ENCODE measurements at places on chromosomes 12 and 14.

DNA sequence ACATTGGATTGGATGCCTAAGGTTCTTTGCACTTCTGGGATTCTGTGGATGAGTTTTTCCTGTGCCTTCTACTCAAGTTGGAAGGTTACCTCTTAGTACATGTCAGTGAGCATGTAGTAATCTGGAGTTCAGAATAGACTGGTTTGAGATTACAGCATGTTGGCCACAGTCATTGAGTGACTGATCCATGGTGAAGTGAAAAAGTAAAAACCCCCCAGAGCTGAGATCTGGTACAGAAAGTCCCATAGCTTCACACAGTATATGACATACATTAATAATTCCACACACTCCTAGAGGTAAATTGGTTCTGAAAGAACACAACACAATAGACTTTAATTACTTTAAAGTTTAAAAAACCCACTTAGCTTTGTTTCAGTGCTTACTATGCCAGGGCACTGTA lies 11.9 kb upstream of the CCND2 start:
- no peak for DNase-seq

- peak; percentile 12 for DNase-seq
Observed at GRCh38 chr14:29652571-29652970, 275.1 kb downstream of the PRKD1 start.

GRCh38 chr12:26101763-26102162 lies 23.1 kb downstream of the BHLHE41 start:
- no peak for DNase-seq

DNA sequence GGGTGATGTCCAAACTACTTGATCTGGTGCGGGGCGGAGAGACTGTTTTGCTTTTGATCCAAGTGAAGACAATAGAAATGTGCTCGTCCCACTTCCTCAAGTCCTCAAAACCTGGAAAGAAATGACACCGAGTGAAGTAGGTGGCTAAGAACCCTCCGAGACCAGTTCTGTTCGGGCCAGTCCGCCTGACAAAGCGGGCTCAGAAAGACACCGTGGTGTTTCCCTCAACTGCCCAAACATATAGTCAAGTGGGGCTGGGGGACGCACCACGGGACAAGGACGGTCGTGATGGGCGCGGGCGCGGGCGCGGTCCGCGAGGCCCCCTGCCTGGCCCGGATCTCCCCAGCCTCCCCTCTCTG lies 1.6 kb downstream of the PHLDA1 start:
- no peak for DNase-seq

- no peak for DNase-seq
Observed at GRCh38 chr12:81962126-81962856, 203.1 kb upstream of the PPFIA2 start.

- no peak for DNase-seq
Observed at GRCh38 chr14:100813291-100813690, 12.6 kb upstream of the MEG3 start.

DNA sequence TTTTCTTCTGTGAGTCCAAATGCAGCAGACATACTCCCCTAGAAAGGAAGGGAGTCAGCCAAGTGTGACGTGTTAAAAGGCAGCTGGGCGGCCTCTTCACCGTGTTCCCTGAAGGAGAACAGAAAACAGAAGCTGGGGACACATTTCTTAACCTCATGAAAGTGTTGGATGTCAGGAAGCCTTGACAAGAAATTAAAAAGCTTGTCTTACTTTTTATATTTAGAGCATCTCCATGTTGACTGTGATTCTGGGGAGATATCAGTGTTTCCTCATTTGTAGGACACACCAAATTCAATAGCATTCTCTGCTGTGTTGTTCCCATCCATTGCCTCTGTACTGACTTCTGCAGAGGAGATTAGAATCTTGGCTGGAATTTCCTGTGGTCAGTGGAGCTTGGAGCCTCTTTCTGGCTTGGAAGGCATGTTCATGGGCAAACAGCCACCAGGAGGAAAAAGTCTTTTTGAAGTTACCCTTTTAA lies 93.7 kb downstream of the RMST start:
- DNase-seq: no peak
